ENCODE measurements at places on chromosomes 7 and 10.
A peak's percentile ranks its signal among the peaks of the same experiment; 100 is the strongest.

GRCh38 chr10:62728479-62728878, 76.0 kb upstream of the ADO start:
- DNase-seq: no peak

- no peak for DNase-seq
Measured at GRCh38 chr7:121303422-121304101, 25.2 kb upstream of the WNT16 start.

- no peak for DNase-seq
Measured at GRCh38 chr10:5284311-5285057, 80.3 kb upstream of the UCN3 start.

DNA sequence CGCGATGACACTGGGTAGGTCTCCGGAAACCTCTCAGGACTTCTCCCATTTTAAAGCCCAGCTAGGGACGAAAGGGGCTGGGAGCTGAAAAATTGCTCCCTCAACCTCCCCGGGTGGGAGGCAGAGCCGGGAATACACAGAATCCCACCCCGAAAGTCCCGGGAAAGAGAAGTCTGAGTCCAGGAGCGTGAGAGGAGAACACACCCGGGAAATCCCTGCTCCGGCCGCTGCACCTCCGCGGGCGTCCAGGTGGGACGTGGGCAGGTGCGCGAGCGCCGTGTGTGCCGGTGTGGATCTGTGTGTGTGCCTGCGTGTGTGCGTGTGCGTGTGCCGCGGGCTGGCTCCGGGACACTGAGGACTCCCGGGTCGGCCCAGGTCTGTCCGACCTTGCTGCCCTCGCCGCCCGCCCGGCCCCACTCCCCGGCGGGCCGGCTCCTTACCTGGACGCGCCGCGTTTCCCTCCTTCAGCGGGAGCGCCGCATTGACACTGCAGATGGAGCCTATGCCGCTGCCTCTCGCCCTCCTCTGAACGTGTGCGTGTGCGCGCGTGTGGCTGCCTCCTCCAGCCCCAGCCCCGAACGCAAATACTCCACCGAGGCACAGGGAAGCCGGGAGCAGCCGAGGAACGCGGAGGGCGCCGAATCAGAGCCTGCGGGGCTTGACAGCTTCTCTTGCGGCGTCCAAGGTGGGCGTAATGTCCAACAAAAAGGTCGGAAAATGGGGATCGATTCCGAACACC, at the start of gene PLXNA4:
Gene PLXNA4, minus strand, starts transcription at position 489 of the 739 bp plus-strand sequence. CDS start 67,777 bp downstream, outside the sequence.
- no peak for DNase-seq

- no peak for DNase-seq
Measured at GRCh38 chr10:30756151-30756550, 126.6 kb upstream of the LYZL2 start.

DNA sequence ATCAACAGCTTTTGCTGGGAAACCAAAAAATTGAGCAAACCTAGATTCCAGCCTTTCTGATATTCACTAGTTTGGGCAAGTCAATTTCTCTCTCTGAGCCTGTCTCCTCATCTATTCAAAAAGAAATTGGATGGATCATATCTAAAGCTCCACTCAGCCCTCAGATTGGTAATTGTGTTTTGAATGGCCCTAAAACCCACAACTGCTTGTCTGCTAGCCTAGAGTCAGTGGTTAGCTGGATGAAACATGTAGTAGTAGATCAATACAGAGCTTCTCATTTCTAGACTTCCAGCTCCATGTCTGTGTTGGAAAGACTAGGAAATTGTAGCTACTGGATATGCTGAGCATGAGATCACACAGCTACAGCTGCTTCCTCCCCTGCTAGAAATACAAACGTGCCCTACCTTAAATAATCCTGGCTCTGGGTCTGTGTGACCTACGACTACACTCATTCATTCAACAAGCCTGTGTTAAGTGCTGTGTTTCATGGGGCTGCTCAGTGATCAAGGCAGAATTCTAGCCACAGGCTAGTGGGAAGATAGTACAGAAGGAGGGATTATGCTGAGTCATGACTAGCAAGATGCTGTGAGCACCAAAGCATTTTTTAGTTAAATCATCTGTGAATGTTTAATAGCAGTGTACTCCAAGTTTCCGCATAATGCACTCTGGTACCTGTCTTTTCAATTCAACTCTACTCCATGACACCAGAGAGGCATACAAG, 15.7 kb downstream of the DNTT start:
- no peak for DNase-seq

DNA sequence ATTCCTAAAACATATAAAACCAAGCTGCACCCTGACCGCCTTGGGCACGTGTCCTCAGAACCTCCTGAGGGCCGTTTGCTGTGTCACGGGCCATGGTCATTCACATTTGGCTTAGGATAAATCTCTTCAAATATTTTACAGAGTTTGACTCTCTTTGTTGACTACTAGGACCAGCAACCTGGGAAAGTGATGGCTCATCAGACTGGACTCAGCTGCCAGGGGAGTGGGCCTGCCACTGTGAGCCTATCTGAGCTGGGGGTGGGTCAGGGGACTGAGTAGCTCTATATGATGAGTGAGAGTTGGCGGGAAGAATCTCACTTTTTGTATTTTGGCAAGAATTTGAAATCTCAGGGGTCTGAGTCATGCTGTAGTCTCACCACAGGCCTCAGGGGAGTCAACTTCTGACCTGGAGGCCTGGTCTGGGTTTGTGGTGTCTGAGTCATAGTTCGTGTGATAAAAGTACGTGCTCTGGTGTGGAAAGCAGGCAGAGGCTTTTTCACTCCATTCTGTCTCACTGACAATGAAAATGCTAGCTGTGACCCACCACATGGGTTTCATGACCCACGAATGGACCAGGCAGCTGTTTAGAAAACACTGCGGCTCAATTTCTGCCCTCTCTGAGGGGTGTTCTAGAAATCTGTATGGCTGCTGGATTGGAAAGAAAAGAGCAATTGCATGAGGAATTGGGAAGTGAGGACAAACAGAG, 4.2 kb upstream of the UPP1 start:
- DNase-seq: peak; percentile 44

GRCh38 chr10:58444876-58445275, 59.7 kb downstream of the TFAM start:
- no peak for DNase-seq

DNA sequence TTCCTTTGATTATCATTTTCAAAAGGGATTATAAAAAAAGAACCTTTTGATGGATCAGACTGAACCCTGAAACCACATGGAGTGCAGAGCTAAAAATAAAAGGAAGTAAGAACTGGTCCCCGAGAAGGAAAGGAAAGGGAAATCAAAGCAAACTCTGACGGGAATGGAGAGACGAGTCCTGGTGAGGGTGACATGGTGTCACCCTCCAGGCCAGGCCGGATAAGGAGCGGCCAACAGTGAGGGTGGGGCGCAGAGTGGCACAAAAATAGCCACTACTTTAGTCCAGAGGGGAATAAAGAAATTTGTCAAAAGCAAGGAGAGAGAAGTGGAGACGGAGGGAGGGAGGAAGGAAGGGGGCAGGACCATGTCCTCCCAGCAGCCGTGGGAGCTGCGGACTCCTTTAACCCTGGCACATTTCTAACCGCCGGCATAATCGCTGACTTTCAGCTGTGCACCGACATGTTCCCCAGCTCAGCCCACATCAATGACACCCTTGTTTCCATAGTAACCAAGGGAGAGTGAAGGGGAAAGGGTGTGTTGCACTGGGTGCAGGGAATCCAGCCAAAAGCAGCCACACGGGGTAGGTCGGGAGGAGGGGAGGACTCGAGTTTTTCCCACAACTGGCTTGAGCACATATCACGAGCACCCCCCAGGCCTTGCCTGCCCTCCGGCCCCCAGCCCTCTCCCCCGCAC, 29.7 kb downstream of the TRIM8 start:
- DNase-seq: no peak

- DNase-seq: no peak
Measured at GRCh38 chr10:12919574-12919973, 81.9 kb downstream of the CCDC3 start.

DNA sequence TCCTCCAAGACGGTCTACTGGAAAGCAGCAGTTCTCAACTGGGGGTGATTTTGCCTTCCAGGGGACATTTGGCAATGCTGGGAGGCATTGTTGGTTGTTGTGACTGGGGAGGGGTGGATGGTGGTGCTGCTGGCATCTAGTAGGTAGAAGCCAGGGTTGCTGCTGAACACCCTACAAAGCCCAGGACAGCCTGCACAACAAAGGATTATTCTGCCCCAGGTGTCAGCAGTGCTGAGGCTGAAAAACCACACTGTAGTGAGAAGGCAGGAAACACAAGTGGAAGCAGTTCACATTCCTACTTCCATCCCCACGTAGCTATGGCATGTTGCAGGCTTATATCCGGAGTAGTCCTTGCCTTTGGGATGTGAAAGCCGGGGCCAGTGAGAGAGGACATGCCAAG, 86.9 kb downstream of the AOAH start:
- no peak for DNase-seq

DNA sequence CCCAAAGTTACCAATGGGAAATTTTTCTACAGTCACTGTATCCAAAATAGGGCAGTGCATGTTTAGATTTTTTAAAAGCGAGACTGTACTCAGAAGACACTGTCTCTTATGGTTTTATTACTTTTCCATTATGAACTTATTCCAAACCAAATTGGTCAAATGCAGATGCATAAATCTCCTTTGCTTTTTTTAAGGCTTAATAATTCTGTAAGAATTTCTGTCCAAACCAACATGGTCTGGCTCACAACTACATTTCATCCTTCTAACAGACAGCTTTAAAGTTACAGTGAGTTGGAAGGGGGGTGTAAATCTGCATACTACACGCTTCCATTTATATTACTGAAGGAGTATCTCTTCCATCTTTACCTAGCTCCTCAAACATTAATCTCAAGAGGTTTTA, 199.2 kb downstream of the SLC25A13 start:
- DNase-seq: no peak

DNA sequence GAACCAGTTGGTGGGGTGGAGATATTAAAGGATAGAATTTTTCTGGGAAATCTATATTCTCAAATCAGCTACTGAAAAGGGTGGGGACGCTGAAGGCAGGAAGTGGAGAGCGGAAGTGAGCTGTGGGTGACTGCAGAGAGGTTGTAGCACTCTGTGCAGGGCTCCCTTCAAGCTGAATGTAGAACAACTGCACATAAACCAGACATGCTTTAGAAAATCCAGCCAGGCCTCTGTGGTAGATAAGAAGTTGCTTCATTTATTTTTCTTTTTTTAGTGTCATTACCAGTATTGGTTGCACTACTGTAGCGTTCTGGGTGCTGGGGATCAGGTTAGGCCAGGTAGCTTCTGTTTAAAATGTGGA, 127.8 kb downstream of the CELF2 start:
- DNase-seq: no peak

All from T47D (cell line).